HT1080 (cell line): ENCODE measurements at places on chromosomes 5 and 9.

DNA sequence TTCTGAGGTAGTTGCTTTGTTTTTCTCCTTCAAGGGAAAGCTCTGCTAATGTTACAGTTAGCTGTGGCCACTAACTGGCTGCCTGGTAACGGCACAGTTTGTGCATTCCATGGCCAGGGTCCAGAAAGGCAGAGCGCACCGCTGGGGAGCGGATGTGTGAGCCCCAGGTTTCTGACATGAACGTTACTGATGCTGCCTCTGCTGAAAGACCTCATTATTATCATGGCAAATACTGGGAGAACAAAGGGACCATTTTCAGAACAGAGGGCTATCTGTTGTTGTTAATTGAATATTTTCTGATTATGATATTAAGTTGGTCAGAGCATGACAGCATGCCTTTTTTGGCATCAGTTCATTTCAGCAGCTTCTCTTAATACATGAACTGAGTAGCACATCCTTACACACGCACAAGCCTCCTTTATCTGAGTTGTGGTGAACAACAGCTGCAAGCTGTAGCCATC is 134.1 kb downstream of the NUDT12 start:
- no peak for DNase-seq

GRCh38 chr5:180590543-180591310 is 572 bp downstream of the SCGB3A1 start:
- no peak for DNase-seq

GRCh38 chr9:115972362-115972761 is 181.2 kb upstream of the PAPPA start:
- DNase-seq, result no peak

DNA sequence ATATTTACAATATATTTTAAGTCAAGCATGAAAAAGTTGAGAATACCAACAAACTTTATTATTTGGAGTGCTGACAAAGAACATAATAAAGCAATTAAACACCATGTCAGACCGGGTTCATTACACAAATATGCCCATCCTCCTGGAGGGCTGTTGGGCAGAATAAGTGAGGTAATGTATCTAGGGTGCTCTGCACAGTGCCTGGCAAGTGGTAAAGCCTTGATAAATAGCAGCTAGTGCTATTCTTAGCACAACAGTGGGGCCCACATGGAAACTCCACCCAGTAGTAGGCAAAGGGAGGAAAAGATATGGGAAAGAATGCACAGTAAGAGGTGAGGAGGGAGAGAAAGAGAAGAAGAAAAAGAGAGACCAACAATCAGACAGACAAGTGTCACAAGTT is 97.7 kb downstream of the SLC1A3 start:
- no peak for DNase-seq

DNA sequence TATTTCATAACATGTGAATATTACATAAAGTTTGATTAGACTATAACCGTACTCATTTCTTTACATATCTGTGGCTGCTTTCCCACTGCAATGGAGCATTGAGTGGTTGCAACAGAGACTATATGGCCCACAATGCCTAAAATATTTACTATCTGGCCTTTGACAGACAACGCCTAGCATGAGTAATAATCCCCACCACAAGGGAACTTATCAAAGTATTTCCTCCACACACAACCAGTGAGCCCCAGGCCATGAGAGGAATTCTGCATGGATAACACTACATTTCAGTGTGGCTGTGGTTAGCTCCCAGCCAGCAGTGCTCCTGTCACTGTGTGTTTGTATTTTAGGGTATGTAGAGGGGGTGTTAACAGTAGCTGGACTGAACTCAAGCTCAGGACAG is 54.8 kb downstream of the FAM81B start:
- DNase-seq, result peak; percentile 81

DNA sequence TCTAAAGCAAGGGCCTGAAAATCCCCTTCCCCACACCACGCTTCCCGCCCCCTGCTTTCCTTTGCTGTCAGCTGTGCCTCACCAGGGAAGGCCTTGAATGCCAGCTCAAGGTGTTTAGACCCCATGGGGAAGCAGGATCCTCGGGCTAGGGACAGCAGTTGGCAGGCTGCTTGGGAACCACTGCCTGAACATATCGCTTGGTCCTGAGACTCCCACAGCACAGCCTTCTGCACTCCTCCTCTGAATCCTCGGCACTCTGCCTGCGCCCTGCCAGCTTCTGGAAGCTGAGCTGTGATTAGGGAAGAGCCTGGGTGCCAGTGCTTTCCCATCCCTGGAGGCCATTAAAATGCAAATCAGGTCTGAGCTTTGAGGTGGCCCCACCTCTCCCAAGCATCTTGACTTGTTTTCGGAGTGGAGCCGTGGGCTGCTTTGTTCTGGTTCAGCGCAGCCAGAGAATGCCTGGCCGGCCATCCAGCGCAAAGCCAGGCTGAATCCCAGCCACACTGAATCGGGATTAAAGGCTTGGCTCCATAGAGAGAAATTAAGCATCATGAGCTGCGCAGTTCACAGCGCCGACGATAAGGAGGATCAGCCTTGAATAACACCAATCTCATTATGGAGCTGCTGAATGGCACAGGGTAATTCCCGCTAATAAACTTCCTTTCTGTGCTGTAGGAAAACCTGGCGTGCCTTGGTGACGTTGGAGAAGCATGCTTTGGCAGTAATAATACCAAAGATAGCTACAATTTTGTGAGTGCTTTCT is 40.0 kb downstream of the AMBP start:
- DNase-seq, result no peak

- DNase-seq, result no peak
Observed at GRCh38 chr5:171646102-171647042, 139.2 kb upstream of the SMIM23 start.

- DNase-seq, result no peak
Observed at GRCh38 chr5:133228316-133228715, 176.5 kb downstream of the HSPA4 start.

DNA sequence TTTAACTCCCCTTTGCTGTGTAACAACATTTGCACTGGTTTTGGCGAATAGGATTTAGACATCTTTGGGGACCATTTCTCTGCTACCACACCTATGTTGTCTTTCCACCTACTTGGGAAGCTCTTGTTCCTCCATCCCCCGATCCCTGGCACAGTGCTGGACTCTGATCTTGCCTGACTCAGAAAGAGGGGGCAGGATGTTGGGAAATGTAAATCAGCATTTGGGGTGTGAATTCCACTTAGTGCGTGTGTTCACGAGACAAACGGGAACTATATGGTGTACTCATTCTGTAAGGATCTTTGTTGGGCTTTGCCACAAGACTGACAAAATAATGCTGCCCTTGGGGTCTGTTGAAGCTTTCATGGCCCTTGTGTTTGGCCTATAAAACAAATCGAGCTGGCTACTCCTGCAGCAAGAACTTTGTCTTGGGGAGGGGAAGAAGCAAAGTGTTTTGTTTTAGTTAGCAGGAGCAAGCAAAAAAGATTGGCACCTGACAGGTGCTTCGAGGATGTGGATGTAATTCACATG is 18.5 kb downstream of the TMEM268 start:
- DNase-seq, result no peak
